ENCODE measurements at places on chromosomes 3 and 15.
A peak's percentile ranks its signal among the peaks of the same experiment; 100 is the strongest.

GRCh38 chr3:131526801-131527347, 24.1 kb upstream of the MRPL3 start:
- DNase-seq = no peak

GRCh38 chr3:65623362-65623761, 415.4 kb downstream of the MAGI1 start:
- no peak for DNase-seq

DNA sequence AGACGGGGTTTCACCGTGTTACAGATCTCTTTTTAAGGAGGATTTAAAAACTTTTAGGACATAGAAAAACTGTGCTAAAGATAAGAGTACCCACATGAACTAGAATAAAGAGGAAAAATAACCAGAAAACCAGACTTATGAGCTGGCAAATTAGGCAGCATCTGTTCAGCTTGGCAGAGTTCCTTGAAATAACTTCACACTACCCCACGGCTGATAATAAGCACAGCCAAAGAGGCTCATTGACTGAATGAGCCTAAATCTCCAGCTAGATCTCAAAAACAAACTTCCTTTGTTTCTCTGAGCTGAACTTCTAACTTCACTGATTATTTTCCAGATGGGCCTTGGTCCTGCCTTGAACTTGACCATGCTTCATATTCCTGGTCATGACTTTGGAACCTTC, 26.7 kb upstream of the PIK3R4 start:
- no peak for DNase-seq

DNA sequence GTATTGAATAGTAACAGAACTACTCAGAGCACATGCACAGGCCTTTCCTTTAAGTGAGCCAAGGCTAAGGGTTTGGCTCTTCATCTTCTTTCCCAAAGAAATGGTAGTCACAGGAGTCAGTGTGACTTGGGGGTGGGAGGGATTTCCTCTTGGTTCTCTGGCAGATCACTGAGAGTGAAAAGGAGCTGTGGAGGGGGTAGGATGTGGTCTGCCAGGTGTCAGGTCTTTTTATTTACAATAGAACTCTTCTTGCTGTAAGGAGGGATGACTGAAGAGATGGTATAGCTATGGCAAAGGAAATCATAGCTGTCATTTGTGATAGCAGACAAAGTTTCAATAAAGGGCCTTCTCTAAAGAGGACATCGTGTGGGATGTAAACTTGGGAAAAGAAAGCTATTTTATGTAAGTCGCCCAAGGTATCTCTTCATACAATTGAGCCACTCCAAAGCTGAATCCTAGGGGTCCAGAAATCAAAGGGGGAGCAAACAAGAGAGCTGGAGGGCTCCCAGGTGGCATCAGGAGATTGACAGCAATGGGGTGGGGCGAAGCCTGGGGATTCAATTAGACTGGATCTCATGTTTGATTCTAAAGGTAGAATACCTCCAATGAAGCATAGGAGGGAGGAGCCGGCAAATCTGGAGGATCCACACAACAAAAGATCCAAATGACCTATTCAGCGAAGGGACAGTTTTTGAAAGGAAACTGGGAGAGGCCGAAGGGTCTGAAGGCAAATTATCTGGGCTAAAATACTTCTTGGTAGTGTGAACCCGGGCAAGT, 20.0 kb upstream of the CHD2 start:
- DNase-seq = no peak

DNA sequence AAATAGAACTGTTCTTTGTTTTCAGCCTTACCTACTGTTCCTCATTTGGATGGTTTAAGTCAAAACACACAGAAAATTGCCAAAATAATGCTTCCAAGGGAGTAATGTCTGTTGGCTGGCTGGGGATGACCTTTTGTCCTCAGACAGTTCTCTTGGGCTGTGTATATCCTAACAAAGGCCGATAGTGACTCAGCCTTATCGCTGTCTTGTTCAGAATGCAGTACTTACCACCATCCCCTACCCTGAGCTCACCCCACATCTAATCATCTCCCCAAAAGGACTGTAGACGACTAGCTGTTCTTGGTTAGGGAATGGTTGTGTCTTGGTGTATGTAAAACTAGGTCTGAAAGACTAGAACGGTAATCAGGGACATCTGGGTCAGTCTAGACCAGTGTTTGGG, 35.0 kb downstream of the RAB11A start:
- DNase-seq = no peak

- no peak for DNase-seq
These were observed 317.4 kb downstream of the NAALADL2 start for GRCh38 chr3:175176556-175176955.

- no peak for DNase-seq
These were observed 691.1 kb downstream of the DIPK2A start for GRCh38 chr3:144662729-144663128.

DNA sequence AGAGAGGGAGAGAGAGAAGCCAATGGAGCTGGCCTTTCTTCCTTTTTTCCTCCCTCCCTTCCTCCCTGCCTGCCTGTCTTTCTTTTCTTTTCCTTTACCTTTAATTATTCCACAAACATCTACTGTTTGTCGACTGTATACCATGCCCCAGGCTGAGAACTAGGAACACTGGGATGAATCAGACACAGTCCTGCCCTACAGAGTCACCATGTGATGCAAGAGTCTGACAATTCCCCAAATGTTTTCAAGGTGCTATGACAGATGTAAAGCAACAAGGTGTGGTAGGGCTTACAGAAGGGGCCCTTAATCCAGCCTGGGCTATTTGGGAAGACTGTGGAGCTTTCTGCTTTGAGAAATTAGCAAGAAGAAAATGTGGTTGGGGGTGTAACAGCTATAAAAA, 4.0 kb upstream of the SPSB4 start:
- DNase-seq = no peak

GRCh38 chr15:50181969-50182218, at the start of gene SLC27A2:
SLC27A2 (plus strand) TSS chr15:50182196; CDS start chr15:50182428, 232 bp downstream.
- DNase-seq = peak; percentile 31

DNA sequence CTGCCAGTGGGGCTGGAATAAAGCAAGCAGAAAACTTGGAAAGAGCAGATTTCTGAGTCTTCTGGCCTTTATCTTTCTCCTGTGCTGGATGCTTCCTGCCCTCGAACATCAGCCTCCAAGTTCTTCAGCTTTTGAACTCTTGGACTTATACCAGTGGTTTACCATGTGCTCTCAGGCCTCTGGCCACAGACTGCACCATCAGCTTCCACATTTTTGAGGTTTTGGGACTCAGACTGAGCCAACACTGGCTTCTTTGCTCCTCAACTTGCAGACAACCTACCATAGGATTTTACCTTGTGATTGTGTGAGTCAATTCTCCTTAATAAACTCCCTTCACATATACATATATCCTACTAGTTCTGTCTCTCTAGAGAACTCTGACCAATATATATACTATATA, 706.6 kb downstream of the NR2F2 start:
- DNase-seq = no peak

DNA sequence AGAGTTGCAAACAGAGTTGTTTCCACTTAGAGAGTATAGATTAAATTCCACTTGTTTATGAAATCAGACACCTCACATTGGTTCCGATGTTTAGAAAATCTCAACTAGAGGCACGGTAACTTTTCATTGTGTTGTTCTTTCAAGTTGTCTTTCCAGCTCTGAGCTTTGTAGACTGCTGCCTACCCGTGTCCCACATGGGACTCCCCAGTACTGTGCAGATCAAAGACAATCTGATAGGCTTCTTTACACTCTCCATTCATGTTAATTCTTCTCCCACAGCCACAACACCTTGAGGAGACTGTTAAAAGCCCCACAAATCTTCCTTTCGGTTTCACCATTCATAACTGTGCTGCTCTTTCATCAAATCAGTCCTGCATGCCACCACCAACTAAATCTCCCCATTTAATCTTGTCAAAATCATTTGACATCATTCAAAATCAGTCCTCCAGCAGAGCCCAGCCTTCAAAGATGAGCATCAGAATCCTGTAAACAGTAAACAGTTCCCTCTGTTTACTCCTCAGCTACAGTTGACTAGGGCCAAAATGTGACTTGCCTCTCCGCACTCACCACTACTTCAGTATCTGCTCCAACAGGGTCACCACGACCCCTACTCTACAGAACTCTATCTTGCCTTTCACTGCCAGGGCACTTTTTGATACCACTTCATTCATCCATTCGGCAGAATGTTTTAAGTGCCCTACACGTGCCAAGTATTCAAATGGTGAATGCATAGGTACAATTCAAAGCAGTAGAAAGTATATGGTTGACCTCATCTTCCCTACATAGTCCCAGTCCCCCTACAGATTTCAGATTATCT, 8.3 kb downstream of the ANXA2 start:
- DNase-seq = no peak

GRCh38 chr15:93025625-93025982, 63.4 kb downstream of the RGMA start:
- no peak for DNase-seq
